ENCODE measurements at places on chromosomes 3 and 15. TPM values are rescaled to one million over a fixed set of nuclear protein-coding genes. Genes with fewer than 3 reads are reported as not detected.

Gene ADCY5
- 33.8 TPM for total RNA-seq

DNA sequence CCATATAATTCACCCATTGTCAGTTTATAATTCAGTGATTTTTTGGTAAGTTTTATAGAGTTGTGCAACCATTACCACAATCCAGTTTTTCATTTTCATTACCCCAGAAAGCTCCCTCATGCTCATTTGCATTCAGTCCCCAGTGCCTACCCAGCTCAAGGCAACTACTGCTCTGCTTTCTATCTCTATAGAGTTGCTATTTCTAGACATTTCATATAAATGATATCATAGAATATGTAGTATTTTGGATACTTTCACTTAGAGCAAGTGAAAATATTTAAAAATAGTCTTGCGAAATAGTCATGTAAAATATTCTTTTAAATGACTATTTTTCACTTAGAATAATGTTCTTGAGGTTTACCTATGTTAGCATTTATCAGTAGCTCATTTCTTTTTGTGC is 42.1 kb downstream of the ZNF654 start:
- no peak for DNase-seq
- no peak overlapping the region for H3K4me3 ChIP-seq
- peaks cover 42% of the 10 kb centered on the region for H3K36me3 ChIP-seq
- no peaks in the 10 kb centered on the region for H3K27me3 ChIP-seq

DNA sequence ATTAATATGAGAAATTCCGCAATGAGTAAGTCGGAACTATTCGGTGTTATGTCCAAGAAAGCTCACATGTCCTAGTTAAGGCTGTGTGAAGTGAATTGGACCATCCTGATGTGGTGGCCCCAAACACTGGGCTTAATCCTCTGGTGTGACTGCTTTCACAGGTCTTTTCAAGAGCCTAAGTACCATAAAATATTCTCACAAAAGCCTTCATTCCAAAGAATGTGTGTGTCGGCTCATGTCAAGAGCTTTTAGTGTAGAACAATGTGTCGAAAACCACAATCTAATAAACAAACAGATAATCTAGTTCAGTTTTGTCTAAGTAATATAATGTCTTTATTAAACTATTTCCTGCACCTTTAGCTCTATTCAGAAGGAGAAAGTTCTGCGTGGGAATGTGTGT is 311.4 kb downstream of the LPP start:
- no peaks in the 10 kb centered on the region for H3K27me3 ChIP-seq
- H3K36me3 ChIP-seq, result peaks cover 15% of the 10 kb centered on the region
- DNase-seq, result no peak
- H3K4me3 ChIP-seq, result no peak overlapping the region
- no peak overlapping the region for H3K27ac ChIP-seq

Gene DISP2
- 1.0 TPM for total RNA-seq

- H3K27ac ChIP-seq, result no peak overlapping the region
- no peaks in the 10 kb centered on the region for H3K27me3 ChIP-seq
- H3K4me3 ChIP-seq, result no peak overlapping the region
These were observed 24.3 kb downstream of the PDZRN3 start for GRCh38 chr3:73600293-73600938.

GRCh38 chr3:184526088-184526433 is 35.5 kb upstream of the EPHB3 start:
- DNase-seq, result no peak
- no peaks in the 10 kb centered on the region for H3K36me3 ChIP-seq
- peaks cover 7% of the 10 kb centered on the region for H3K4me1 ChIP-seq
- H3K27me3 ChIP-seq, result peaks cover 57% of the 10 kb centered on the region
- peak overlapping the region; percentile 59 for H3K27ac ChIP-seq

Measured in progenitor cell of endocrine pancreas (in vitro differentiated cells).